ENCODE measurements at places on chromosomes 1 and 21.

DNA sequence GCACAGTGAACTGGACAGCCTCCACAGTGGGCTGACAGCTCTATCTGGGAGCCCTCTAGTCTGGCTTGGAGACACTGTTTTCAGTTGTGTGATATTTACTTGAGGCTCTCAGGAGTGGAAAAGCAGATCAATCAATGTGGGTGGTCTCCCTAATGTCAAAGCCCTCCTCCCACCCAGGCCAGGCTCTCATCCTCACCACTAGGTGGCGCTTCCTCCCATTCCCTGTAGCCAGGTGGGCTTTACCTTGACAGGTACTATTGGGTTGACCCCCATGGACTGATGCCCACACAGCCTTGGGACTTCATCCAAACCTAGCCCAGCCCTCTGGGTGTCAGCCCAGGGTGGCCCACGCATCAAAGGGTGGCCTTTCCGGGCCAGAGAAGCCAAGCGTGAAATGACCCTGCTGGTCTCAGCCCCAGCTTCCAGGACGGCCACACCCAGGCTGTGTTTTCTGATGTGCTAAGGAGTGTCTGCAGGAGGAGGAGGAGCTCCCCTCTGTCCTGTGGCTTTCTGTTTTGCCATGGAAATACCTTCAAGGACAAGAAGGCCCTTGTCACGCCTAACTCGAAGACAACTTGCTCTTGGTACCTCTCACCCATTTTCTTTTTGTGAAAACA, 54.0 kb downstream of the CLIC6 start:
- DNase-seq = no peak

DNA sequence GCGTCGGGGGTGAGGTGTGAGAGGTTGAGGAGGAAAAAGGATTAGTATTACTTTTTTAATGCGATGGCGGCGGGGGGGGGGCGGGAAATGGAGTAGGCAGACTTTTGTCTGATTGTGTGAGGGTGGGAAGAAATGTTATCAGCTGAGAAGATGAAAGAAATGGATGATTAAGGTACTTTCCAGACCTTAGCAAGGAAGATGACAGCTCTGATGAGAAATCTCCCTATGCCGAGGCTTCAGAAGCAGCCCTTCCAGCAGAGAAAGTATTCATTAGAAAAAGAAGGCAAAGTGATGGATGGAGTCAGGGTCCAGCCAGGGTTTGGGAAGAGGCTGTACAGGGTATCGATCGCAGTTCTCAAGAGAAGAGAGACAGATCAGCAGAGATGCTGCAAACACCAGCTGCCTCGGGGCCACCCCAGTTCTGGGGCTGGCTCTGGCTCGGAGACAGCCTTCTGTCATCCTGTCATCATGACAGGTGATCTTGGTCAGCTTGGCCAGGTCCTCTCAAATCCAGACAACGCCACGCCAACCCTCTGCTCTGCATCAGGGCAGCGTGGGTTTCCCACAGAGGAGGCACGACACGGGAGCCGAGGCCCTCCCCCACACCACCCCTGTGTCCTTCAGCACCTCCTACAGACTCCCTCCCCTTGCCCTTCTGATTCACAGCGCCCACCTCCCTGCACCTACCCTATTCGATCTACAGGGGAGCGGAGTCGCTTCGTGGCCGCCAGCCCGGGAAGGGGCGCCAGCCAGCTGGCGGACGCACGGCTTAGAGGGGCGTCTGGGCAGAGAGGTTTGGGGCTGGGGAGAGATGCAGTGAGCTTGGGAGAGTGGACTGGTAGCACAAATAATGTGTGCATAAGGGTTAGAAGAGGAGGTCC, 674 bp upstream of the ATXN7L2 start:
- DNase-seq = peak; percentile 61

DNA sequence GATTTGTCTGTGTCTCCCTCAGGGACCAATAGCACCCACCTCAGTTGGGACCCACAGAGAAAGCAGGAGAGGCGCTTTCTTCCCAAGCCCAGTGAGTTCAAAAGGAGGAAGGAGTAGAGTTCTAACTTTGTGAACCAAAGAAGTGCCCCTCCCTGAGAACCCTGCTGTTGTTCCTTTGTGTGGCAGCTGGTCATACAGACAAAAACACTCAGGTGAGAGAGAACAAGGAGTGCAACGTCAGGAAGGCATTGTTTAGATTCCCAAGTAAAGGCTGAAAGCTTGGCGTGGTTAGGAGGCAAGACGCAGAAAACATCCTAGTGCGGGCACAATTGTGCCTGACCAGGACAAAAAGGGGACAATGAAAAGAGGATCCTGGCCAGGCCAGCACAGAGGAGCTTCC, 654.6 kb downstream of the KIF26B start:
- DNase-seq = no peak

DNA sequence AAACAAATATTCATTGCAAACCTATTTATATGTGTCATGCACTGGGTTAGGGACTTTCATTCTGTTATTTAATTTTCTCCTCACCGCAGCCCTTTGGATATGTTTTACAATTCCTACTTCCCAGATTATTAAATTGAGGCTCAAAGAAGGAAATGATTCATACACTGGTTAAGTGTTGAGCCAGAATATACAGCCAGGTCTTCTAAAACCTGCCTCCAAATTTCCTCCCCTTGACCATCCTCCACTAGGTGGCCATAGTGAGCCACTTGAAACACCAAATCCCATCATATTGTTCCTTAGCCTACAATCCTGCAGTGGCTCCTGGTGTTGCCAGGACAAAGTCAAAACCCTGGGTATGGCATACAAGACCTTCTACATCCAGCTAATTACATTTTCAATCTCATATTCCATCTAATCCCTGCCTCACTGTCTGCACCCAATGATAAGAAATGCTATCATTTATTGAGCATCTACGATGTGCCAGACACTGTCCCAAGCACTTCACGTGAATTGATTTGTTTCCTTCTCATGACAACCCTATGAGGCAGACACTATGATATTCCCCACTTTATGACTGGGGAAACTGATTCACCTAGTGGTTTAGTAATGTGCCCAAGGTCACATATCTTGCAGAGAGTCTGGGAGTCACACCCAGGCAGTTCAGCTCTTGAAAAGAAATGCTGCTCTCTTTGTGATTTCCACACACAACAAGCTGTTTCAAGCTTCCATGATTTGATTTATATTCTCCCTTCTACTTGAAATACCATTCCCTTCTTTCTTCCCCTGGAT, 23.6 kb upstream of the KIRREL1 start:
- peak; percentile 41 for DNase-seq

- DNase-seq = no peak
These were observed 4.1 kb downstream of the KRTAP12-1 start for GRCh38 chr21:44677881-44678280.

DNA sequence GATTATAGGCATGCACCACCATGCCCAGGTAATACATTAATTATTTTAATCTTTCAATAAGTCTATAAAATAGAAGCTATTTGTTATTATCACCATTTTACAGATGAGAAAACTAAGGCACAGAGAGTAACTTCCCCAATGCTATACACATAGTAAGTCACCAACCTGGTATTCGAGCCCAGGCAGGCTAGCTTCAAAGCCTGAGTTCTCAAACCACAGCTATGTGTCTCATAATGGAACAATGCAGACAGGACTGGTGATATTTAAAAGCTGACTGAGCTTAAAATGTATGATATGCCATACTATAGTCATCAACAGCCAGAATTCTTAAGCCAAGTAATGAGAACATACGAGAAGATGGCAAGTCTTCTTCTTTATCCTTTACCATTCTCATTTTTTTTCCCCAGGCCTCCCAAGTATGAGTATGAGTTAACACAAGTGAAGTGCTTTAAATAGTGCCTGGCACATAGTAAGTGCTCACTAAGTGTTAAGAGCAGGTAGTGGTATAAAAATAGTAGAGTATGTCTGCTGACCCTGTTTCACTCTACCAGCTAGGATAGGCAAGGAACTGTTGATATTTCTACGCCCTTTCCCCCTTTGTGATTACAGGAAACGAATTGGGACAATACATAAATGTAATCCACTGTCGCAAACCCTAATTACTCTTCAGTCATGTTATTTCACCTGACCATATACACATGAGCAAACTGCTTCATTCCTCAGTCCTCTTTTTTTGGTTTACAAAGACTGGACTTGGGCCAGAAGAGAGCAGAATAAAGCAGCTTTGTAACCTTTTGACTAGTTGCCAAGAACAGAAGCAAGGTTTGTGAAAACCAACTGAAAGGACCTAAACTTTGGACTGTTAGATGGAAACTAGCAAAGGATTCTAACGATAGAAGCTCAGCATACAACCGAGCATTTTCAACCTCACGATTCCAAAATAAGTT, 9.5 kb downstream of the EYA3 start:
- no peak for DNase-seq

DNA sequence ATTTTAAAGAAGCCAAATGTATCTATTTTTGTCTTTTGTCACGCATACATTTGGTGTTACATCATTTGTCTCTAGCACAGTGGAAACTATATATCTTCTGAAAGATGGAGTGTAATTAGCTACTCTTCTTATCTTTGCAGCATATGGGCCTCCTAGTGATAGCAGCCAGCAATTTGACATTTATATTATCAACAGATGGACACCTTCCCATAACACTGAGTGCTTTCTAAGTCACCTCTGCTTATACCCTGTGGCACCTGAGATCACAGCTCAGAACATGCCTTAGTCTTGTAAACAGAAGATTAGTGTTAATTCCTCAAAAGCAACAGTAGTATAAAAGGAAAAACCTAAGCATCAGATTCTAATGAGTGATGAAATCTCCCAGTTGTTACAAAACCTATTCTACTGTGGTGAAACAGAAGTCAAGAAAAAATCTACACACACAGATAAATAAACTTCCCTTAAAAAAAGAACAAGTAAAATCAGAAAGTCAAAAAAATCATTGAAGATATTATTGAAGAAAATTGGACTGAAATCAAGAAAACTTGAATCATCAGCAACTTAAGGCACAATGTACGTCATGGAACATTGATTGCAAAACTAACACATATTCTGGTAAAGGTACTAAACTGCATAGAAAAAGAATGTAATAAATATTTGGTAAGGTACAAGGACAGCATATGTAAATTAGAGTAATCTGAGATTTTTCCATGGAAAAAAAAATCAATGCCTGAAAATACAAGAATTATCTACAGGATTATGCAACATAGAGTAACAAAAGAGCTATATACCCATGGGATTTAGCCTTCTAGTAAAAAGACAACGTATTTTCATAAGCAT, 61.7 kb downstream of the KCNT2 start:
- DNase-seq = no peak

DNA sequence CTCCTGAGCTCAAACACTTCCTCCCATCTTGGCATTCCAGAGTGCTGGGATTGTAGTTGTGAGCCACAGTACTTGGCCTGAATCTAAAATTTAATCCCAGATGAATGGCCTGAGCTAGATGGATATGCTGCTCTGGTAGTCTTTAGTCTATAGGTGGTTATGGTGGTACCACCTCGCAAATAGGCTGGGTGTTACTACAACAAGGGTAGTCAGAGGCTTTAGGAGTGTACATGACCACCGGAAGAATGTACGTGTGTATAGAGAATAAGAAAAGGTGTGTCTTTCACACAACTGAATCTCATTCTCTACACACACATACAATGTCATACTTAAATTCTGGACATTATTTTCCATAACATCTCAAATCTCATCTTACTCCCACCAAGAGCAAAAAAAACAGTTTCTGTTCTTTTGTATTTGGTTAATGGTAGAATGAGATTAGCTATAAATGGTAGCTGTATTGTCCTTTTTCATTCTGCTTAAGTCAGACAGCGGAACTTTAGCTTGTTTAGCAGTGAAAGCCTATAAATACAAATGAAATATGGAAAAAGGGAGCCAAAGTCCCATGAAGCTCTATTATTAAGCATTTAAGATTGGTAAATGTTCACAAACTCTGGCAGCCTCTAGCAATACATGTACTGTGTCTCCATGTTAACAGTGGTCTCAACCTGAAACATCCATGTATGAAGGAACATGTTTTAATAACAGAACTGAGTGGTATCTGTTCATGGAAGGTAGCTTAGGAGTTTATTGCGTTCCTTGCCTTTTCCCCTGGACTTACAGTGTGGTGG, 16.2 kb downstream of the CAP1 start:
- no peak for DNase-seq

DNA sequence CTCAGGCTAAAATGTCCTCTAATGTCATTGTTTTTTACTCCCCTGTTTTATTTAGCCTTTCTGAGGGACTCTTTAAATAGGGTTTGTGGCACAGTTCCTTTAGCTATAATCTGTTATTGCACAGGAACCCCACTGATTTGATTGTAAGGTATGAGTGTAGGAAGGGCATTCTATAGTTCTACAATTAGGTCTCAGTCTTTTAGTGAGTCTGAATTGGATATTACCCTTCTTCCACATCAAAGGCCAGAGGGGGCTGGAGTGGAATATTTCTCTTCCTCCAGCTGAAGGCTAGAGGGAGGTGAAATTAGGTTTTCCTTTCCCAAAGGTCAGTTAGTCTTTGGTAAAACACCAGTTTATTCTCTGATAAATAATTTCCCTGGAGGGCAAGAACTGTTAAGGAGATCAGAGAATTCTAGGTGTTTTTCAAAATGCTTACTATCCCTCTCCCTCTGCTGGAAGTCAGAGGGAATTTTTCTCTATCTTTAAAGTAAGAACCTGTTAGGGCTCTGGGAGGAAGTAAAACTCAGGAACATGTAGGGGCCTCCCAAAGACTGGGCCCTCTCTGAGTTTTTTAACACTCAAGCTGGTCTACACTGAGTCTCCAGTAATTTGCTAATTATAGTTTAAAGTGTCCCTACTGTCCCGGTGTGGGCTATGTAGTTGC, 176.3 kb upstream of the ZNHIT6 start:
- no peak for DNase-seq

- no peak for DNase-seq
These were observed 11.8 kb upstream of the OTUD7B start for GRCh38 chr1:150022357-150022756.
